ENCODE measurements at places on chromosomes 6 and 20. TPM values are rescaled to one million over a fixed set of nuclear protein-coding genes. Genes with fewer than 3 reads are reported as not detected.

GRCh38 chr6:146211646-146212045, 182.8 kb downstream of the GRM1 start:
- no peak for DNase-seq

DNA sequence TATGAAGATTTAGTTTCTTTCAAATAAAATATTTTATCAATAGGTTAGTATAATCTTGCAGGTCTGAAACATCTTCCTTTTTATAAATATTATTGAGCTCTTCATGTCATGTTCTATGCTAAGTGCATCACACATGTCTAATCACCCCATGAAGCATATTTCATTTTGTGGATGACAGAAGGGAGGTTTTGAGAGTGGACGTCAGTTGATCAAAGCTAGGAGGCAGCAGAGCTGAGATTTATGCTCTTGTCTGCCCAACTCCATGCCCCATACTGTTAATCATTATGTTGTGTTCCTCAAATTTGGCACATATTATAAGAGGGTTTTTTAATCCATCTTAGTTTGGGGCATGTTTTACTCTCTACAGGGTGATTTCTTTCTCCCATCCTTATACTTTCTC, 22.7 kb downstream of the DSE start:
- DNase-seq = no peak

DNA sequence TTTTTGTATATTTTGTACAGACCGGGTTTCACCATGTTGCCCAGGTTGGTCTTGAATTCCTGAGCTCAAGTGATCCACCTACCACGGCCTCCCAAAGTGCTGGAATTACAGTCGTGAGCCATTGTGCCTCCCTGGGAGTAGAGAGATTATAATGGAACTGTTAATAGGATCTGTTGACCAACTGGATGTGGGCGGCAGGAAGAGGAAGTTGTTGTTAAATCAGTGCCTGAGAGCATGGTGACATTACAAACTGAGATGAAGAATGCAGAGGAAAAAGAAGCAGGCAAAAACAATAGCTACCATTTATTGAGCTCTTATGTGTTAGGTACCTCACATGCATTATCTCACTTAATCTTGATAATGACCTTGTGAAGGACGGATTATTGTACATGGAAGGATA, 9.2 kb upstream of the L3MBTL3 start:
- no peak for DNase-seq

DNA sequence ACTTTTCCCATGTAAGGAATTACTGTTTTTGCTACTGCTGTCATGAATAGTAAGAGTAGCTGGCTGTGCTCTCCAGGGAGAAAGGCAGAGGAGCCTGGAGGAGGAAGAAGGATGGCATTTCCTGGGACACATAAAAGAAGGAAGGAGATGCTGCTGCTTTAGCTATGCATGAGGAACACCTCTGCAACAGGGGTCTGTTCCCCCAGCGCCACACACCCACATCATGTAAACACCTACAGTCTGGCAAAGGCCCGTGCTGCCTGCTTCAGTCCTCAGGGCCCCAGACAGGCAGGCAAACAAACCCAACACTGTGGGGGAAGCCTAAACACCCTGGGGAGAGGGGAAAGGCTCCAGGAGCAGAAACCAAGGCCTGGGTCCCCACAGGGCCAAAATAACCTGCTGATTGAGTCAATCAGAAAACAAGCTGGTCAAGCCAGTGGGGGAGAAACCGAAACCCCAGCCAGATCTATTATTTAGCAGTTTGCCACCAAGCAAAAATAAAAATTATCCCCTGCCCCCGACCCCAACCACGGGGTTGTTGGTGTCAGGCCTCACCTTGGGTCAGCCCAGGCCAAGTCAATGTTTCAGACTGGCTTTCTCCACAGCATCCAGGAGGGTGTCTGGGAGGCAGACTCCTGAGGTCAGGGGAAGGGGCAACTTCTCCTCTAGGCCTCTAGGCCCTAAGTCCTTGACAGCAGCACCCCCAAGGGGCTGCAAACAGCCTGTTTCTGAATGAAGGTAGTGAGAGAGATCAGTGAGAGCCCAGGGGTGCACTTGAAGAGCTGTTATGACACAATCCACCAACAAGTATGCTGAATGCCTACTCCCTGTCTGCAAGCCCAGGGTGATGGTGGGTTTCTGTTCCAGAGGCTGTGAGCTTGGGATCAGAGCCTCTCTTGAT, 34.6 kb upstream of the SCUBE3 start:
- no peak for DNase-seq

- no peak for DNase-seq
Observed at GRCh38 chr6:15336900-15337560, 91.2 kb downstream of the JARID2 start.

DNA sequence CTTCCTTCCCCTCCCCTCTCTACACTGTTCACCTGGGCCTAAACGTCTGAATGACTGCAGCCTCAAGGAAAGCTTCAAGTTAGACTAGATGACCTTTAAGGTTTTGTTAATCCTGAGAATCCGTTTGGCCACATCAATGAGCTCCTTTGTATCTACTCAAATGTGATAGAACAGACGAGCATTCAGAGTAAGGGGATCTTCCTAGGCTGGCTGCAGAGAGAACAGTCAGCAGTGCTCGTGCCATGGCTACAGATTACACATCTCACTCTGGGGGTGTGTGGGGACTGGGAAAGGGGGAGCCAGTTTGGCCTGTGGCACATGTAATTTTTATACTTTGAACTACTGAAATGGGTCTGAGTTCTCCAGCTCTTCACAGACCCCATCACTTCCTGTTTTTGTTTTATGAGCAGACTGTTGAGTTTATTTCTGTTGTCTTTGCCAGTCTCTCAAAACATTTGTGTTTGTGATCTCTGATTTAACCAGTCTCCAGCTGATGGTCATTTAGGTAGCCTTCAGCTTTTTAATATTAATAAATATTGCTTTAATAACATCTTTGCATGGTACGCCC, 50.9 kb downstream of the KCNS1 start:
- no peak for DNase-seq

The MAK gene
- not detected for total RNA-seq

DNA sequence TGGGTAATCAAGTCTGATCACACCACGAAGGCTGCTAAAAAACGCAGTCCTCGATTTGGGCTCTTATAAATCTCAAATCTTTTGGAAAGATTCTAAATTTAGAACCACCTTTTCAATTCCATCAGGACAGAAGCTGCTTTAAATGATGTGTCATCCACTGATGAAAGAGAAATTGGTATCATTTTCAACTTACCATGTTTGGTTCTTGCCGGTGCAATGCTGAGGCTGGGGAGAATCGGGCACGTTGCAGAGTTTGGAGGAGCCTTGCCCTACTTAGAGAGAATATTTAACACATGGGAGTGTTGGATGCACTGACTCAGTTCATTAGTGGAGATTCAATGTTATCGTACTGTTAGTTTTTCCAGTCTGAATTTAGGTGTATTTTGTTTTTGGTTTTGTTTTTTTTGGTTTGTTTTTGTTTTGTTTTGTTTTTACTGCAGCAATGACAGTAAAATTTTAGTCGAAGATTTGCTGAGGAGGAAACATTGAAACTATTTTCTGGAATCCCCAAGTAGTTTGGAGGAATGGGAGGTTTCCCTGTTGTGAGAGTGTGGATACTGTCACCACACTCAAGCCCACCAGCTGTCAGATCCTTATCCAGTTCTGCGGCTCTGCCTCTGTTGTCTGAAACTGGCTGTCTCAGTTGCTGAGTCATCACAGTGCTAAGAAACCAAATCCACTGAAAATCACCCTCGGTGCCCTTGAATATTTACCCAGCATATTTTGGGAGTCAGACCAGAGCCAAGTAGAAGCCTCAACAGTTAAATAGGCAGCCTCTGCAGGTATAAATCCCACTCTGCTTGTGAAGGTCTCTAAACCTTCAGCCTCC, 497.0 kb downstream of the BTBD3 start:
- DNase-seq = no peak

DNA sequence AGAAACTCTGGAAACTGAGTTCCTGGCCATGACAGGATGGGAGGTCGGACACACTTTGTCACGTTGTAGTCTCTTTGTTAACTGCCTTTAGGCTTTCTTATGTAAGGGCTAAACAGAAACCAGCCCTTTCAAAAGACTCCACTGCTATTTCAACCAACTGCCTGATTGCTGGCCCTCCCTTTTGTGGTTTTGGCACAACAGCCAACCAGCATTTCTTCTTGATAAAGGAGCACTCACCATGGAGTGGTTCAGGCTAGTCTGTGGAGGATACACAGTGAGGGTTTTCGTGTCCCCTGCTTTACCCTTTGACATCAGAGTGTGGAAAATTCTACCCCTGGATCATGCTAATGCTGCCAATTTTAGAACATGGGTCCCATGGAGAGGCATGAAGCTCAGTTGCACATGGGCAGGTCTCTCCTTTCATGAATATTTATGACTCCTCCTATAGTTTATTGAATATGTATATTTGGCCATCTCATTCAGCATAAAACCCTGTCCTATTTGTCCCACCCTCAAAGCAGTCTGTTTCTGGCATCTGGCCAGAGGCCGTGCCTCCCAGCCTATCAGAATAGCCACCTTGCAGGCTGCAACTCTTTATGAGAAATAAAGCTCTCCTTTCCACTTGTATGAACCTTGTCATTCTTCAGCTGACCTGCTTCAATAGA, 148.3 kb downstream of the HS3ST5 start:
- no peak for DNase-seq

The LY6G6C gene
- not detected for total RNA-seq

The SEL1L2 gene
- total RNA-seq = not detected

GRCh38 chr6:82066991-82067411, 180.5 kb downstream of the IBTK start:
- no peak for DNase-seq

The GTSF1L gene
- not detected for total RNA-seq

DNA sequence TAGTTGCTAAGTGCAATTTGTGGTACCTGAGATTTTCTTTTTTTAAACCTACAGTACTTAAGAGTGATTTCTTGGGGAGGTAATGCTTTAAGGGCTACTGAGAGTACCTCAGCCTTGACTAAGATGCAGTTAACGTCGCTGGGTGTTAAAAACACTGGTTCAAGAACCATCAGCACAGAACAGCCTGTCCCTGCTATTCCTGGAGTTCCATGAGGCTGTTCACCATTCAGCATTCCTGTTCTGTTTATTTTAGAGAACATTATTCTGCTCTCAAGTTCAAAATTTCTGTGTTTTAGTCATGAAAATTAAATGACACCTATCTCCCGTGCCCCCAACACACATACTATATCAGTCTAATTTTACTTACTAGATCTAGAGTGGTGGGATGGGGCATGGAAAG, 1.7 kb upstream of the PRELID3B start:
- DNase-seq = no peak

DNA sequence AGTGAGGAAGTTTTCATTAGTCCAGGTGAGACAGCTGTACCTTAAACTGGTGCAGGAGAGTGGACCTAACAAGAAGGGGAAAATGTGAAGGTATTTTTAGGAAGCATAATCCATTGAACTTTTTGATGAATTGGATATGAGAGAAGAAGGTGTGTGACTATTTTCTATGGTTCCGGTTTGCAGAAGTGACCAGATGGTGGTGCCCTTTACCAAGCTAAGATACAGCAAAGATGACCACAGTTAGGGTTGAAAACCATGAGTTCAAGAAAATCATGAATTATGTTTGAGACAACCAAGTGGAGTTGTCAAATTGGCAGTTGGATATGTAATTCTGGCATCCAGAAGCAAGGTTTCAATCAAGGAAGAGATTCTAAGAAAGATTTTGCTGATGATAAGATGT, 61.9 kb upstream of the NRSN1 start:
- DNase-seq = no peak

GRCh38 chr6:169964486-169965180, 213.2 kb downstream of the ERMARD start:
- DNase-seq = no peak

DNA sequence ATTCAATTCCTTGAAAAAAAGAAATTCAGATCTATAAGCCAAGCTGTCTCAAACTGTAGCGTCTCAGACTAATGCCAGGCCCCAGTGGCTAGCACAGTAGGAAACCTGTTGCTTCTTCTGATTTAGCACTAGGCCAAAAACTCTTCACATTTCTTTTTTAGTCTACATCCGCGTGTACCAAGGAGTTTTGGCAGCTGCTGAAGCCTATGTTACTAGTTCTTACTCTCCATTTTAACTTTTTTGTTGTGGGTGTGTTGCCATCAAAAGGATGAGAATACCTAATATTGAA, 65.0 kb upstream of the BTN3A2 start:
- no peak for DNase-seq

DNA sequence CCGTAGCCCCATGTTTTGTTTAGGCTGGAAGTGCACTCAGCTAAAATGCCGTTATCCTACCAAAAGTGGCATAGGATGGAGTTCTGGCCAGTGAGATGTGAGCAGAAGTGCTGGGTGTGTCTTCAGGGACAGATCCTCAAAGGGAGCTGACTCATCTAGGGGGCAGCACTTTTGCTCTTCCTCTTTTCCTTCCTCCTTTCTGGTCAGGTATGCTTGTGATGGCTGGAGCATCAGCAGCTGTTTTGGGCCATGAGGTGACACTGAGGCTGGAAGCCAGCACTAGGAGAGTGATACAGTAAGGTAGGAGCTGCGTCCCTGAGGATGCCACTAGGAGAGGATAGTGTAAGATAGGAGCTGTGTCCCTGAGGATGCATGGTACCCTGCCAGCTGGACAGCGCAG, 4.6 kb upstream of the OSBPL2 start:
- no peak for DNase-seq

The IPCEF1 gene
- total RNA-seq = not detected

GRCh38 chr6:134063966-134064445, 11.6 kb upstream of the SLC2A12 start:
- DNase-seq = no peak

- DNase-seq = no peak
Observed at GRCh38 chr6:169970306-169970988, 219.0 kb downstream of the ERMARD start.

DNA sequence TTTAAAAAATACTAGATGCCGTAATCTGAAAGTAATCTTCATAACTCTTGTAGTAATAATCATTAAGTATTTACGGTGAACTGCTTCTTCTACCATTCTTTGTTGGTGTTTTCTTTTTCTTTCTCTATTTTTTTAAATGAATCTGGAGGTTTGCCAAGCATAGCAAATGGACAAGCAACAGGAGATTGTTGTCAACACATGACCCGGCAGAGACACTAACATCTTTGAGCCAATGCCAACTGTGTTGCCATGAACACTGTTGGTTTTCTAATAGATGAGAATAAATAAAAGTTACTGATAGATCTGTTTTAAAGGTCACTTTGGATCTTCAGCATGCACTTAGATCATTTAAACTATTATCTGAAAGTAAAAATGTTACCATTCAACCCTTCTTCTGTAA, 523.6 kb upstream of the EYS start:
- DNase-seq = no peak

DNA sequence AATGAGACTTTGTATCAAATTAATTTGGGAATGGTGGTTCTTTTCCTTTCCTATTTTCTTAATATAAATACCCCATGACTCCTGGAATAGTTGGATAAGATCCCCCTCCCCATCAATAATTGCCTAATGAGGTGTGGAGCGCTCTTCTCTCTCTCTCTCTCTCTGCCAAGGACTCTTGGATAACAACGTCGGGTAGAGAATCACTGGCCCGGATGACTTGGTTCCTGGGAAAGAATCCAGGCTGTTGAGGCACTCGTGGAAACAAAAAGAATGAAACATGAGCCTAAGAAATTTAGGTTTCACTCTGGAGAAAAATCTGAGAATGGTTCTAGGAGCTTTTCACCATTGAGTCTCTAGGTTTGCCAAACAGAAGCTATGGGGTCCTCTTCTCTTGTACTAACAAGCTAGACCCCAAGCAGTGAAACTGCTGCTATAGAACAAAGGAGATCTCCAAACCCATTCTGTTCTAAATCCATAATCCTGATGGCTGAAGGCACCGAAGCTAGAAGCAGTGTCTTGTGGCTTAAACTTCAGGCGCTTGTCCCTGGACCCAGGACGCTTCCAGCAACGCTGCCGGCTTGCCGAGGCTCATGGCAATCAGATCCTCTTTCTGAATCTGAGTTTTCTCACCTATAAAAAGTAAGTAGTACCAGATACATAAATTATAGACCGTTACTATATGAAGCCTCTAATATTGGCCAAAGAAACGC, 241.6 kb upstream of the BTBD3 start:
- no peak for DNase-seq
